Muscle of leg (tissue), 16 donors: ENCODE measurements at places on chromosomes 12 and 14.

- DNase-seq = no peak
These were observed 79.9 kb upstream of the CCDC91 start for GRCh38 chr12:28110329-28110728.

GRCh38 chr12:4206470-4206869, 67.1 kb upstream of the CCND2 start:
- DNase-seq = no peak

GRCh38 chr12:73465106-73465505, 1072.5 kb upstream of the ATXN7L3B start:
- no peak for DNase-seq

DNA sequence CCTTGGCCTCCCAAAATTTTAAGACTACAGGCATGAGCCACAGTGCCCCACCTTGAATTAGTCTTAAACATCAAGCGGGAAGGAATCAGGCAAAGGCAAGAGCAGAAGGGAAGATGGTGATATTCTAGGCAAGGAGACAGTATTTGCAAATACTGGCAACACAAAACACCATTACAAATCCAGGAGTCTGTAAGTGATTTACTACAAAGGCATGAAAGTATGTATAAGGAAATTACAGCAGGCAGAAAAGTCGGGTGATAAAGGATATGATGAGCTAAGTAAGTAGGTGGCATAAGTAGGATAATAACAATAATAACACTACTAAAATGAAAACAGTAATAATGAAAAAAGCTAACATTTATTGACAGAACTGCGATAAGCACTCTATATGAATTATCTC, 28.5 kb downstream of the FMNL3 start:
- no peak for DNase-seq

GRCh38 chr12:87217491-87217890, 811.7 kb downstream of the C12orf50 start:
- peak; percentile 45 for DNase-seq

DNA sequence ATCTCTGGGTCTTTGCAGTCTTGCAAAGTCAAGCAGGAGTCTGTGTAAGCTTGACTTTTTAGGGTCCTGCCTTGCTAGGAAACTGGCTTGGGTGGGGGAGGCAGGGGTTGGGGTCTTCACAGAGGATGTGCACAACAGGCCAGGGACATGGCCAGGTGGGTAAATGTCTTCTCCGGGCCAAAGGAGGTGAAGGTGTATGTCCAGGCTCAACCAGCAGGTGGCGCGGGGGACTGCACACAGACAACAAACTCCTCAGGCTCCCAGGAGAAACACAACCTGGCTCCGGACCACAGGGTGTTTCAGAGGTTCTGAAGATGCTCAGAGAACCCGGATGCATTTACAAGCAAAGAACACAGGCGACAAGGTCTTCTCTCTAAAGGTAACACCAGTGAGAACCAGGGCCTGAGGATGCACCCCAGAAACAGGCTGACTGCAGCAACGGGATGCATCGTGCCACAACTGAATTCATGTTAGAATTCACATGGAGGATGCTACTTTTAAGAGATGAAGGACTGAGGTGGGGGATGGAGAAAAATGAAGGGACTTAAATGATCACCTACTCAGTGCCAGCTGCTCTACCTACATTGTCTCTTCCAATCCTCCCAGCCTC, 56.0 kb downstream of the PLEKHG3 start:
- no peak for DNase-seq

GRCh38 chr14:25006961-25007795, 42.8 kb downstream of the STXBP6 start:
- DNase-seq = no peak

DNA sequence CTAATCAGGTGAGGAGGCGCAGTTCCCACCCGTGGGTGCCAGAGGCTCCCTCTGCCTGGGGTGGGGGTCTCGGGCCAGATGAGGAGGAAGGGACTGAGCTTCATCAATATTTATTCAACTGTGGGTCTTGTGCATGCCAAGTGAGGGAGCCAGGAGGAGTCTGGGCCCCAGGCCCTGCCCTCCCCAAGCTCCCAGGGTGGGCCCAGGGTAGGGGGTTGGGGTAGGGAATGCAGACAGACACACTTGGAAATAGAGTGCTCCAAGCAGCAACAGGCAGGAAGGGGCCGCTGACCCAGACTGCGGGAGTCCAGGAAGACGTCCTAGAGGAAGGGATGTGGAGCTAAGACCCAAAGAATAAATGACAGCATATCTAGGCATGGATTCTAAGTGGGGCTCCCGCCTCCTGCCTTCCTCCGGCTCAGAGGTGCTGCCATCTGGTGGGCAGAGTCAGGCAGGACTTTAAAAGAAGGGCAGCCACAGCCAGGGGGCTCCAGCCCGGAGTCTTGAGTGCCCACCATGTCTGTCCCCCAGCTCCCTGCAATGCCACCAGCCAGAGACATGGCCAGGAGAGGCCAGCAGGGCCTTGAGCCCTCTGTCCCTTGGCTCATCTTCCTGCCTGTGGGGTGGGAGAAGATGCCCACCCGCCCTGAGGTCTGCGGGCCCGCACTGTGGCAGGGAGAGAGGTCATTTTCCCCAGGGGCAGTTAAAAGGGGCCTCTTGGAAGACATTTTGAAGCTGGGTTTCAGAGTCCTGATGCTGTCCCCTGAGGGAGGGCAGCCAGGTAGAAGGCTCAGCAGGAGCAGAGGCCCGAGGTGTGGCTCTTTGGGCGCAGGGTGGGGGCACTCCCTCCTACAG, 70.1 kb downstream of the PHETA1 start:
- DNase-seq = peak; percentile 65

GRCh38 chr14:20692116-20692751, 3.7 kb downstream of the ANG start:
- DNase-seq = no peak

DNA sequence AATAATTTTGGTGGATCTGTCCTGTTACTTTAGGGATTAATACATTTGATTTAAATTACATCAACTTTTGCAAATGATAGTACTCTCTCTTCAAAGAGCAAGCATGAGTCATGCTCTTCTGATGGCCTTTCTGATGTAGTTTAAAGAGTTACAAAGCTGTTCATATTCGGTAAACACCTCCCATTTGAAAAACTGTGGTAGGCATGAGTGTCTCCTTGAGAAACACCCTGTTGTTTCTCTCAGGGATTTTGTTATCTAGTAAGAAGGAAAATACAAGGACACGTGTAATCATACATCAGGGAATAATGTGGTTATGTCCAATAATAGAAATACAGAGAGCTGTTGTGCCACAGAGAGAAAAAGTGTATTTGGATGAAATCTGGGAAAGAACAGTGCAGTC, 53.3 kb upstream of the E2F7 start:
- DNase-seq = no peak

- no peak for DNase-seq
These were observed 779.5 kb upstream of the MDGA2 start for GRCh38 chr14:48454887-48455286.

- no peak for DNase-seq
These were observed 33.2 kb downstream of the CKAP4 start for GRCh38 chr12:106214571-106214970.

GRCh38 chr12:23127701-23128100, 502.7 kb downstream of the ETNK1 start:
- no peak for DNase-seq

- DNase-seq = no peak
These were observed 90.2 kb upstream of the TBX3 start for GRCh38 chr12:114774197-114774596.

DNA sequence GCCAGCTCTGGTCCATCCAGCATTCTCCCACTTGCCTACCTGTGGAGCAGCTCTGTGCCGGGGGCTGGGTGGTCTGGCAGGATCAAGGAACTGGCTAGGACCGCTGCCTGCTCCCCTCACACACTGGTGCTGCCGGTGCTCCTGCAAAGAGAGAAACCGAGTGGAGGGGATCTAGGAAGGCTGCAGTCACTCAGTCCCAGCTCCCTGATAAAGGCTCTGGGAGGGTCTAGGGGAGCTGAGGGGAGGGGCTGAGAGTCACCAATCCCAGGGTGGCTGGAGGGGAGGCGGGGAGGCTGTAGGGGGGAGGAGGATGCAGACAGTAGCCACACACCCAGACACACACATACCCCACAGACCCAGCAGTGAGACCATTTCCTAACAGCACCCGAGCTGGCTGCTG, at the start of gene TAC3:
Gene TAC3, minus strand, starts transcription at position 182 of the 400 bp plus-strand sequence. CDS start 732 bp downstream, outside the sequence.
- DNase-seq = no peak

DNA sequence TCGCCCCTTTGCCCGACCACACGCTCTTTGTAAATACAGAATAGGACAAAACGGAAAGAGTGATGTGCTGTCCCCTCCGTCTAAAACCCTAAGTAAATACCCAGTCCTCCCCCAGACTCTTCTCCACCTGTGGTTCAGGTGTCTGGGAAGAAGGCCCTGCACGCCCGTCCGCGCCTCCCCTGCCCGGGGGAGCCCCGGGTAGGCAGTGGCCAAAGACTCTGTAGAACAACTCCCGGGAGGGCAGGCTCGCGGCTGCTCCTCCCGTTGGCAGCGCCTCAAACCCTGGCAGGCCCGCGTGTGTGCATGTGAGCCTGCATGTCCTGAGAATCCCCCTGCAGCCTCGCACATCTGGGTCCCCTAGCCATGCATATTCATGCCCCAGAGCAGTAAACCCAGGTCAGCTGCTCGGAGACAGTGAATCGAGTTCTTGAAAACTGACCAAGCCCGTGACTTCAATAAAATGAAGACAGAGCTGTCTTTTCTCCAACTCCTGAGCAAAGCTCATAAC, 165.8 kb downstream of the MON2 start:
- DNase-seq = peak; percentile 91

DNA sequence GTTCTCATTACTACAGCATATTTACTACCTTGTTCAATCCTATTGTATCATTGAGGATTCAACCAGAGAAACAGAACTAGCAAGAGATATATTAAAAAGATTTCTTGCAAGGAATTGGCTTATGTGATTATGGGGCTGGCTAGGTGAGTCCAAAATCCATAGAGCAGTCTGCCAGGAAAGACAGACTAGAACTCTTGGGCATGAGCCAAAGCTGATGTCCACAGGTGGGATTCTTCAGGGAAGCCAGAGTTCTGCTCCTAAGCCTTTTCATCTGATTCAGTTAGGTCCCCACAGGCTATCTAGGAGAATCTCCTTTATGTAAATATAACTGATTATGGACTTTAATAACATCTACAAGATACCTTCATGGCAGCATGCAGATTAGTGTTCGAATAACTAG, 26.0 kb downstream of the PELI2 start:
- DNase-seq = no peak

GRCh38 chr12:46887870-46888269, 62.1 kb upstream of the SLC38A4 start:
- DNase-seq = no peak

GRCh38 chr14:88929656-88930436, 105.4 kb downstream of the TTC8 start:
- DNase-seq = no peak

GRCh38 chr12:77645966-77646598, 184.6 kb upstream of the NAV3 start:
- DNase-seq = no peak

DNA sequence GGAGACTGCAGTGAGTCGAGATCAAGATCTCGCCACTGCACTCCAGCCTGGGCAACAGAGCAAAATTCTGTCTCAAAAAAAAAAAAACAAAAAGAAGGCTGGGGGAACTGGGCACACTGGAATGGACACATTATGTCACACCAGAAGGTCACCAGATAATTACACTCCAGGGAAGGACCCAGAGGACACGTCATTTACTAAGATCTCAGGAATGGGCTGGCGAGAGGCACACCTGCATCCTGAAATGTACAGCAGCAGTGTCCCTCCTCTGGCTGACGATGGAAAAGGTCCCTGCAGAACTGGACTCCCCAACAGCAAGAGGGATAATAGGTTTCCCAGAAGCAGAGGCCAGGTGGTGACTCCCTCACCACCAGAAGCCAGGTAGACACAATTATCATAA, 243.5 kb downstream of the BCL11B start:
- DNase-seq = no peak

- no peak for DNase-seq
These were observed 229.6 kb upstream of the NOS1 start for GRCh38 chr12:117590999-117591398.

- no peak for DNase-seq
These were observed 554.8 kb downstream of the DIO2 start for GRCh38 chr14:79656496-79656895.
